NCI-H2081 (cell line): ENCODE measurements at places on chromosomes 1 and 21.

GRCh38 chr1:44113095-44113609, 5.5 kb upstream of the KLF17 start:
- no peak for DNase-seq

GRCh38 chr1:201085902-201086735, 26.1 kb downstream of the CACNA1S start:
- DNase-seq, result peak; percentile 30

- DNase-seq, result no peak
These were observed 4.6 kb upstream of the SOAT1 start for GRCh38 chr1:179288977-179289376.

GRCh38 chr1:100523038-100523652, 14.8 kb upstream of the GPR88 start:
- no peak for DNase-seq

- DNase-seq, result no peak
These were observed 195.2 kb downstream of the GABPA start for GRCh38 chr21:25929856-25930520.

DNA sequence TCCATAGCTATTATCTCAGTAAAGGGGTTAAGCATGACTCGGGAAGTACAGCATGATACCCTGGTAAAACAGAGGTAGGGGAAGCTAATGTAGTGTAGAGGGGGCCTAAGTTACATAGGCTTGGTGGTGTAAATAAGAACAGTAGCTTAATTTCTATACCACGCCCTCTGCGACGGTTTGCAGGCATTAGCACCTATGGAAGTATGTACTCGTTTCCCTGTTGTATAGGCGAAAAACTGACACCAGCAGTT, 470 bp upstream of the NAXE start:
- no peak for DNase-seq

DNA sequence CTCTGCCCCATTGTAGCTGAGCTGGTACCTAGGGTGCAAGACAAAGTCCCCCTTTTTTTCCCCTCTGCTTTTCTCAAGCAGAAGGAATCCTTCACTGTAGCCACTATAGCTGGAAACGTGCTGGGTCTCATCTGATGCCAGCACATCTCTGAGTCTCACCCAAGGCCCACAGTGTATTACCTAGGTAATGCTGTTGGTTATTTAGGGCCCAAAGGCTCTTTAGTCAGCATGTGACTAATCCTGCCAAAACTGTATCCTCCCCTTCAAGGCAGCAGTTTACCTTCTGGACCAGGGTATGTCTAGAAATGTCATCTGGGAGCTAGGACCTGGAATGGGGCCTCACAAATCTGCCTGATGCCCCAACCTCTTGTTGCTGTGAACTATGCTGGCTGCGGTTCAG, 423.4 kb downstream of the NUF2 start:
- no peak for DNase-seq

DNA sequence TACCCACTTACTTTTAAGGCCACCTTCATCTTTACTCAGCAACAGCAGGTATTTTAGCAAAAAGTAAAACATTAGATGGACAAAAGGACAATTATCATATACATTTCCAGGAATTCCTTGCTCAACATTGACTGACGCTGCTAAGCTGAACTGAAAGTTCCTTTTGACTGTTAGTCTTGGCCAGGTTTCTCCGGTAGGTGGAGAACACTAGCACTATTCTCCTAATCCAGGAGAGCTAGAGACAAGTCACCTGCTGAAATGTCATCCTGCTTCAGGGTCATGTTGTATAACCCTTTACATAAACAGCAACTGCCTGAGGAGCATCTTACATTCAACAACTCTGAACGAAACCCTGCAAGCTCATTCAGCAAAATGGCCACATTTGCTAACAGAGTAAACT, 109.0 kb upstream of the ESRRG start:
- no peak for DNase-seq

DNA sequence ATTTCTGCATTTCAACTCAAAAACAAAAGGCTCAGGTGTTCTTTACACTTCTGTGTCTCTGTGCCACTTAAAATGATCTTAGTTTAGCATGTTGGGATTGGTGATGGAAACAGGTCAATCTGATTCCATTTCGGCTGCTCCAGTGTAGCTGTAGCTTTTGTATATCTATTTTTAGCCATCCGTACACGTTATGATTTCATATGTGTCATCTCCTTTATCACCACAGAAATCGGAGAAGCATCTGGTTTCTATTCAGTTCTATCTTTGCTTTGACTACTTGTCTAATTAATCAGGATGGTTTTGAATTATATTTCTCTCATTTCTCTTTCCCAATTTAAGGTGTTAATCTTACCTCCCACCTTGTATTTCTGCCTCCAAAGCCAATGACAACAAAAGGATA, 41.1 kb downstream of the RGS21 start:
- DNase-seq, result no peak
